ENCODE measurements at places on chromosomes 1 and 21.

DNA sequence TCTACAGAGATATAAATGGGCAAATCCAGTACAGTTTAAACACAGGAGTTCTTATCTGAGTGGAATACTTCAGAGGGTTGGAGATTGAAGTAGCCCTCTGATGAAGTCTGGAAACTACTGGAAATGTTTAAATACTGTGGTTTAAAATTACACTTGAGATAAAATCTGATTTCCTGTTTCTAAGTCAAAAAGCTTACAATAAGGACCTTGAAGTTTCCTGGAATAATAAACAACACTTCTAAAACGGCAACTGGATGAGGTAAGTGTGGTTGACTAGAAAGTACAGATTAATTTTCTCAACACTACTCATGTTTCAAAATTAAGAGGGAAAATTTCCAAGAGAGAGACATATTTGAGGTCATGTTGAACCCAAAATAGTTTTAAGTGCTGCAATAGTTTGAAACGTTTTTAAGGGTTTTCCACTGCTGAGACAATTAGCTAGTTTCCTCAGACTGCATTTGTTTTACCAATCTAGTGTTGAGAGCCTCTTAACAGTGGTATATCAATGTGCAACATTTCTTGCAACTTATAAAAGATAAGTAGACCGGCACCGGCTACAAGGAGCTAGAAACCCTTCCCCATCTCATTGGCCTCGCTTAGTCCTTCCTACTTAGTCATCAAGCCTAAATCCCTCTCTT, 27.4 kb downstream of the KCNA3 start:
- DNase-seq, result no peak

DNA sequence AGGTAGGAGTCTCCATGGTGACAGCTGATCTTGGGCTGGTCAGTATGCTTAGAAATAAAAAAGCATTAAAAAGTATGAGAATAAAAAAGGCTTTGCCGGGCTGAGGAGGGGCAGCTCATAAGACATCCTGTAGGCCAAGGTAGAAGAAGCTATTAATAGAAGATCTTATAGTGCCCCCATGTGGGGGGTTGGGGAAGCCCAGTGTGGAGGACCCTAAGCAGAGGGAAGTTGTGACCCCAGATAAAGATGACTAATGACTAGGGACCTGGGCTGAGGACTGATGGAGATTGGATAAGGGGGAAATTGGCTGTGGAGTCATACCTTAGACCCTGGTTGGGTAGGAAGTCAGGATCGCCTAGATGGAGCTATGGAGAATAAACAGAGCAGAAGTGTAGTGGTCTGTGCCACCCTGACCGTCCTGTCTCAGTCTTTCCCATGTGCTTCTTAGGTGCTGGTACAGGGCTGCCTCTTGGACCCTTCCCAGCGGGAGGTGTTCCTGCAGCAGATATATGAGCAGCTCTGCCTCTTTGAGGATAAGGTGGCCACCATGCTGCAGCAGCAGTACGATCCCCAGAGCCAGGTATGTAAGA, 25.0 kb downstream of the SZT2 start:
- peak; percentile 20 for DNase-seq

GRCh38 chr1:103461161-103462105, 64.1 kb upstream of the RNPC3 start:
- DNase-seq, result no peak

DNA sequence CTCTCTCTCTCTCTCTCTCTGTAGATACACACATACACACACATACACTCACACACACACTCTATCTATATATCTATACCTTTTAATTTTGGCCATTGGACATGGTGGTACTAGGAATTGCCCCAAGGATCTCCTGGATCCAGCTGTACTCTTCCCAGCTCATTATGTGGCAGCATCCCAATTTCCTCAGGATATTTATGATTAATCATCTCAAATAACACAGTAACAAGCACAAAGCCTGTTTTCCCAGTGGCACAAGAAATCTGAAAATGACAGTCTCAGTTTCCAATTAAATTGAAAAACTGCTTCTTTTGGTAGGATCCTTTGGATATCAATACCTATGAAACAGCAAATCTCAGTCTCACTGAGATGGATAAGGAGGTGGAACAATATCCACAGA, 27.6 kb downstream of the S100A10 start:
- DNase-seq, result no peak

- DNase-seq, result no peak
Measured at GRCh38 chr1:76083189-76083588, 8.6 kb downstream of the ST6GALNAC3 start.

DNA sequence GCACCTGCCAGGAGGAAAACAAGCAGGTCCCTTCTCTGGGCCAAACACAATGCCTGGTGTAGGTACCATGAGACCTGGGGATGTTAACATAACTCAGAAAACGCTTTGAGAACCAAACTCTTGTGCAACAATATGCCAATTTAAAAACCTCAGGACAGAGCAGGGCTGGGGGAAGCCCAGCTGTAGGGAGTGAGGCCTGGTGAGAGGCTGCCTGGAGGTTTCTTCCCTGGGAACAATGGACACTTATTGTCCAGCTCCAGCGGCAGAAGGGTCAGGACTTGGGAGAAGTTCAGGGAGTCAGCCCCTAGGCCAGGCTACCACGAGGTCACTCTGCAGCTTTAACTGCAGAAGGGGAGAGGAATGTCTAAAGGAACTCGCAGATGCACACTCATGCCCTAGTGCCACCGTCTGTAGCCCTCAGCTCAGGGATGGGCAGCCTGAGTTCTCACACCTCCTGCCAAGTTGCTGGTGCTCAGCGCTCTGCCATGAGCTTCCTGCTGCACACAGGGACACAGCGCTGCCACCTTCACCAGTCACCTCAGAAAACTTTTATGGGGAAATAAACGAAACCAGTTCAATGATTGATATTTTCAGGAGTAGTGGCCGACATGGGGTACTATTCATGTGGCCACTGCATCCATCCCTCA, 8.5 kb downstream of the GPR157 start:
- DNase-seq, result no peak

GRCh38 chr1:168974611-168975010, 131.9 kb upstream of the ATP1B1 start:
- no peak for DNase-seq

DNA sequence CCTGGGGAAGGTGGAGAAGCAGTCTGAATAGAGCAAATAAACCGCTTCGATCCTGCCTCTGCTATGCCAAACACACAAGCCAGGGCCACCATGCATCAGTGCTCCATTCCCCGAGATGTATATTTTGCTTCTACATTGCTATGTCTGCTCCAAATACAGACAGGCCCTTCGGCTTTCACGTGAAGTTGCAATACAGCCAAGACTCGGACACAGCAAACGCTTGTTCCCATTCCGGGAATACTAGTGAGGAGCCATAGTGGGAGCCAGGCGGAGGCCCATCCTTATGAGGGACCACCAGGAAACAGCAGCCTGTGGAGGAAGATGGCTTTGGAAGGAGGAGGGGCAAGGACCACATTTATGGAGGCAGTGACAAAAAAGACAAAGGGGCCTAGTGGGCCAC, 22.6 kb downstream of the ERI3 start:
- no peak for DNase-seq

DNA sequence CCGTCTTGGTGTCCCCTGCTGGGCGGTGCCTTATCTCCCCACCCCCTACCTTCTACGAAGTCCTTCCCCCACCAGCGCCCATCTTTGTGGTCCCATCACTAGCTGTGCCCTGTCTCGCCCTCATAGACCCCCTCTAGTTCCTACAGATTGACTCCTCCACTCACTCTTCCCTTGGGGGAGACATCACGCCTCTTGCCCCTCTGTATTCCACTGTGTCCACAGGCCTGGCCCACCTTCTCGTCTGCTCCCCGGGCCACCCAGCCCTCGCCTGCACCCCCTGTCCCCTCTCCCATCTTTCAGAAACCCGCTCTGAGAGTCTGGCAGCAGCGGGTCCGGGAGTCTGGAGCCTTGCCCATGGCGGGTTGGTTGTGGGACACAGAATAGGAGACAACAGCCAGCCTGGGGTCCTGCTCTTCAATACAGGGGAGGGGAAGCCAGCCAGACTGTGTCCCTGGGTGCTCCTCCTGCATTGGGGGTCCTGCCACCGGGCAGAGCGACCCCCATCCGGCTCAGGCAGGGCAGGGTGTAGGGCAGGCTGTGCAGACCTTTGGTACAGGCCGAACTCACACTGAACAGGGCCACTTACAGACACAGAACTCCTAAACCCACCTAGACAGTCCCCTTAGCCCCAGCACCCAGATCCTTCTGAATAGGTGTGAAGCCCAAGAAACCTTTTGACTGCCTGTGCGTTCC, 1.1 kb downstream of the RNF187 start:
- DNase-seq, result no peak

- no peak for DNase-seq
Measured at GRCh38 chr1:15065291-15065690, 88.3 kb upstream of the TMEM51 start.

DNA sequence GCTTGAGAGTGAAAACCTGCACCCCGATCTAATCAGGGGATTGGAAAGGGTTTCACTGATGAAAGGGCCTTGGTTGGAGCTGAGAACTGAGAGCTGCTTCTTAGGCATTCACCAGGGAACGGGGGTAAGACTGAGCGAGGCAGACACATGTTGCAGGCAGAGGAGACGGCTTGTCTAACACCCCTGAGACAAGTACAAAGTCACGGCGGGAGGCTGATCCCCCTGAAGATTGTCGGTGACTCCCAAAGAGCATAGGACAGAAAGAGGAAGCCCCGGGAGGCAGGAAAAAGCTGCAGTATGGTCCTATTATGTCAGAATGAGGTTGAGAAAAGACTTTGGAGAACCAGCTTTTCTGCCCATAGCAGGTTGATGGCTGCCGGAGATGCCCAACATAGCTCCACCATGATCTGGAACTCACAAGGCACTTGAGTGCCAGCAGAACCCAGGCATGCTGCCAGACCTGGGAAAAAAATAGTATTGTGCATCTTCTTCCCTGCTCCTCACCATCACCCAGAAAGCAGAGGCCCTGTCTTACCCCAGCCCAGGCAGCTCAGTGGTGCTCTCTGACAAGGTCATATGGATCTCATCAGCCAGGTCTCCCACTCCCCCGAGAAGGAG, 463.9 kb upstream of the PROX1 start:
- no peak for DNase-seq

- DNase-seq, result no peak
Measured at GRCh38 chr1:226617109-226617508, 68.5 kb downstream of the STUM start.

DNA sequence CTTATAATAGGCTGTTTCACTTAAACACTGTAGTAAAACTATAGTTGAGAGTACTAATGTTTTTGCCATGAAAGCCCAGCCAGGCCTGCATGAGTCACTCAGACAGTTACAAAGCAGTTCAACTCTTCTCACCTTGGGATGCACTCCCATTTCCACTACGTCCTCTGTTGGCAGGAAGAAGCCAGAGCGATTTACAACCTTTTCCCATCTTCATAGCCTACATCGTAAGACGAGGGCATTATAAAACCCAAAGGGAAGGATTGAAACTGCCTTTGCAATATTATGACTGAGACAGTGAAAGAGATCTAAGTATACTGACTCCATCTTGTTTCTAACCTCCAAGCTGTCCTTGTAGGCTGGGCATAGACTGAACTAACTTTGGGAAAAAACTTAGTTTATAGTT, 71.8 kb upstream of the CSF1 start:
- no peak for DNase-seq

DNA sequence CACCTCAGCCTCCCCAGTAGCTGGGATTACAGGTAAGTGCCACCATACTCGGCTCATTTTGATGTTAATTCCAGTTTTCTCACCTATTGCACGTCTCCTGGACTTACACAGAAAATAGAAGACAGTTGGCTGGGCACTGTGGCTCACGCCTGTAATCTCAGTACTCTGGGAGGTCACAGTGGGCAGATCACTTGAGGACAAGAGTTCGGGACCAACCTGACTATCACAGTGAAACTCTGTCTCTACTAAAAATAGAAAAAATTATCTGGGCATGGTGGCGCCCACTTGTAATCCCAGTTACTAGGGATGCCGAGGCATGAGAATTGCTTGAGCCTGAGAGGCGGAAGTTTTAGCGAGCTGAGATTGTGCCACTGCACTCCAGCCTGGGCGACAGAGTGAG, 44.1 kb downstream of the DYRK1A start:
- DNase-seq, result no peak

DNA sequence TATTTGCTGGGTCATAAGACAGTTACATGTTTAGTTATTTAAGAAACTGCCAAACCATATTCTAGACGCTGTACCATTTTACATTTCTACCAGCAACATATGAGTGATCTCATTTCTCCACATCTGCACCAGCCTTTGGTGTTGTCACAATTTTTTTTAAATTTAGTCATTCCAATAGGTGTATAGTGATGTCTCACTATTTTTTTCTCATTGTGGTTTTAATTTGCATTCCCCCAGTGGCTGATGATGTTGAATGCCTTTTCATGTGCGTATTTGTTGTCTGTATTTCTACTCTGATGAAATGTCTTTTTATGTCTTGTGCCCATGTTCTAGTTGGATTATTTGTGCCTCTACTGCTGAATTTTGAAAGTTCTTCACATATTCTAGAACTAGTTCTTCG, 38.4 kb downstream of the NFASC start:
- DNase-seq, result no peak

GRCh38 chr1:247317702-247318101, 14.0 kb downstream of the ZNF496 start:
- no peak for DNase-seq

DNA sequence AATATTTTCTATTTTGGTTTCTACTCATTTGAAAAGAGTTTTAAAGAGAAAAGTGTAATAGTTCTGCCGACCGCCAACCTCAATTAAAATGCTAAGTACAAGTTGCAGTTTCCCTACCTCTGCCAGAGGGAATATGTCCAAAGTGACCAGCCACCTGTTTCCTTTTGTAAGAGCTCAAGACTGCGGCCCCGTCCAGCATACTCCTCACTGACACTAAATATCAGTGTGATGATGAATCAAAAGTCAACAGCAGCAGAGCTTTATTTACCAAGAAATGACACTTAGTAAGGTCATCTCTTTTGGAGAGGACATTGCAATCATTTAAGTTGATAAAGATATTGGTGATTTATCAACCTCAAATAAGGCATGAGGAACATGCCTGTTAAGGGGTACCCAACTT, 57.4 kb upstream of the NRIP1 start:
- peak; percentile 7 for DNase-seq

DNA sequence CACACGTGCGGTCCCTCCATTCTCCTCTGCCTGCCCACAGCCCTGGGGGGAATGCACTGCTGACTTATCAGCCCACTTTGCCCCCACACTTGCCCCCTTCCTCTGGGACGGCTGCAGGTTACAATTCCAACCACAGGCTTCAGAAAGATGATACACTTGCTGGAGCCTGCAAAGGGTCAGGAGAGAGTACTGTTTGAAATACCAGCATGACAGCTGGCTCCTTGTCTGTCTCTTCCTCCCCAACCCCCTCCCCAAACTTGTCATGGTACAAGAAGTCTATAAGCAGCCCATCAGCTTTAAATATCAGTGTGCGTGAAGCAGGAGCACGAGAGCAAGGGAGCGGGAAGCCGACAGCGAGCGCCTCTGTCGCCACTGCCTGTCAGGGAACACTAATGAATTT, 62.4 kb downstream of the ERI3 start:
- no peak for DNase-seq
